GM12864 (cell line): ENCODE measurements at places on chromosomes 6 and 20.

GRCh38 chr6:158077676-158078075 lies 90.4 kb downstream of the SERAC1 start:
- no peak for DNase-seq

GRCh38 chr20:48999890-49000870 lies 45.9 kb upstream of the CSE1L start:
- DNase-seq = no peak

DNA sequence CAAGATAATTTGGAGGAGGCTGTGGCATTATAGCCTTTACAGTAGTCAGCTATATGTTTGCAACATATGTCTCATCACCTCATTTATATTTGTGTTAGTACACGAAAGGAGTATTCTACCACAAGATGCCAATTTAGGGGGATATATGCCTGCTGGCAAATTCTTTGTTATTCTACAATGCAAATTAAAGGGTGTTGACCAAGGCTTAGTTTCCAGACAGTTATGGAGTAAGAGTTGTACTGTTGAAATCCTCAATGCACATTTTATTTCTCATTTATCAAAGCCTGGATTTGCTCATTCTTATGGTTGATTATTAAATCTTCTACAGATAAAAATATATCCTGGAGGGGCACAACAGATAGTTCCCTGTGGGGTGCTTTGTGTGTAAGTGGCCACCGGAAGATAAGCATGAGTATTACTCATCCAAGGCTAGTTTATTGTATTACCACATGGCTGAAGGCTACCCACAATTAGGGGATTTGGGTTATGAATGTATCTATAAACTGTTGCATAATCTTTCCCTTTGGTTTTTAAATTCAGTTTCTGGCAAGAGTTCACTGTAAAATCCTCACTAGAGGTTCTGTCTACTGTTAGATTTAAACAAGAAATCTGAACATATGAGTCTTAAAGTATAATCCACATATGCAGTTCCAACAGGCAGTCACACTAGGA lies 9.0 kb downstream of the CST9 start:
- no peak for DNase-seq

DNA sequence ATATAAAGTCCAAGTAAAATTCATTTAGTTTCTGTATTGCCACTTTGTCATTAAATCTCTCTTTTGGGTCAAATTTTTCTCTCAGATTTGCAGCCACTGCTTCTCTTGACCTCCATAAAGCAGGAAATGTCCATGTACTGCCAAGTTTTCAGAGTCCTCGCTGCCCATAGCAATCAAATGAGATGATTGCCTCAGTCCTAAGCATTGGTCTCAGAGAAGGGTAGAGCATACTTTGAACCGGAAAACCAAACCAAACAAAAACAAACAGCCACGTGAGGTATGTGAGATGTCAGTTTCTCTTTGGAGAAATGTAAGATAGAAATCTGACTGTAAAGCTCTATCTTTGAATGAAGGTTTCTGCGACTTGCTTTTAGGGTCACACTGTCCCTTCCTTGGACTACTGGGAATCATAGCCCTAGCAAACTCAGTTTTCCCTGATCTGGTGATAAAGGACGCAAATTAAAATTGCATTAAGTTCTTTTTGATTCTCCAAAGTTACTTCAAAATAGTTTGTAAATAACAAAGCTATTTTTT lies 505.4 kb upstream of the CITED2 start:
- DNase-seq = no peak

DNA sequence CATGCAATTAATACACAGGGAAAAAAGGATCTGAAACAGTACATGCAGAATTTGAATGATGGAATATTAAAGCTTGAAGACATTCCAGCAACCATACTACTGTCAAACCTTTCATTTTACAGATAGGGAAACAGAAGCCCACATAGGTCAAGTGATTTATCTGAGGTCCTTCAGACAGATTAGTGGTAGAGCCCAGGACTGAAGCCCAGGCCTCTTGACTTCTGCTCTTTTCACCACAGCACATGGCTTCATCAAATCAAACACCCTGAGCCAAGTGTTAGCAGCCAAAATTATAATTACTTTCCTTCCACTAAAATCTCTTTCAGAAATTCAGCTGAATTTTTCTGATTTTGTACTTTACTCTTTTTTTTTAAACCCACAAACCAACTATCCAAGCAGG lies 435.6 kb upstream of the RUNX2 start:
- DNase-seq = no peak

GRCh38 chr20:33772439-33772838 lies 38.7 kb upstream of the CHMP4B start:
- DNase-seq = no peak

DNA sequence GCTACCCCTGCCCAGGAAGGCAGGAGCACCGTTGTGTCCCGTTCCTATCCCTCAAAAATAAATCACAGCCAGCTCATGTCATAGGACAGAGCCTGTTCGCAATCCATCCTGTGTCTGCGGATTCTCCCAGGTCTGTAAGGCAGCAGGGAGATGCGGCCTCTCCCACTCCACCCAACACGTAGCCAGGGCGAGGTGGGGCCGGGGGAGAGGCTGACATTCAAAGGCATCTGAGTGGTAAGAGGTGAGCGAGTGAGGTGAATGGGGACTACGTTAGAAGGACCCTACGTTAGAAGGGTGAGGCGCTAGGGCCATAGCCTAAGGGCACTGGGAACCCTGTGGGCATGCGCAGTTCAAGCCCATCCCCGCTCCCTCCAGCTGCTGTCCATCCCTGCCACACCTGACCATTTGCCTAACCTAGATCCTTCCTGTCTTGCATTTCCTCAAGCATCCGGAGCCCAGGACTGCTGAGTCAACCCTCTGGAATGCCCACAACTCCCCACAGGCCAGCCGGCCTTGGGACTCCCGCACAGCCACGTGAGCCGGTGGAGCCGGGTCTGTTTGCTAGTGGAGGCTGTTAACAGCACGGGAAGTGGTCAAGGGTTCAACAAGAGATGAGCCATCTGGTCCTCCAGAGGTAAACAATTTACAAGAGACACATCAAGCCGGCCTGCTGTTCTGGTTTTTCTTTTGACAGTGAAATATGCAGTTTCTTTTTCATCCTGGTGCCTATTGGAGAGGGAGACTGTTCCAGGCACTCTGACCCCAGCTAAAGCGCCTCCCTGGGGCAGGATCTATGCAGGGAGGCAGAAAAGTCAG lies 45.9 kb downstream of the RIPOR3 start:
- DNase-seq = no peak

- DNase-seq = peak; percentile 2
These were observed 55.0 kb downstream of the SOX4 start for GRCh38 chr6:21648475-21649050.

DNA sequence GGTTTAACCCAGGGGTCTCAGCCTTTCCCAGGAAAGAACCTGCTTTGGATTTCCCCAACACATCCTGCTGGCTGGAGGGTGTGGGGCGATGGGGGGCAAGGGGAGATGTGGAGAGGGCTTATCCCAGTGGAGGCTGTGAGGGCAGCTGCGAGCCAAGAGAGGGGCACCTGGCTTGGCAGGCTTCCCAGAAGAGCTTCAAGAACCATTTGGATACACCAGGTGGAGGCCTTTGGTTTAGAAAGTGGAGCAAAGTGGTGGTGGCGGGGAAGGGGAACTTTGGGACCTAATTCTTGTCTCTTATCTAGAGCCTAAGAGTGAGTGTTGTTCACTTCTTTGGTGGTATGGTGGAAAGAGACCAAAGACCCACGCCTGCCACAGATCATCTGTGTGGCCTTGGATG lies 12.4 kb downstream of the CD40 start:
- no peak for DNase-seq

- DNase-seq = no peak
These were observed 712.0 kb upstream of the NRSN1 start for GRCh38 chr6:23414051-23414445.

DNA sequence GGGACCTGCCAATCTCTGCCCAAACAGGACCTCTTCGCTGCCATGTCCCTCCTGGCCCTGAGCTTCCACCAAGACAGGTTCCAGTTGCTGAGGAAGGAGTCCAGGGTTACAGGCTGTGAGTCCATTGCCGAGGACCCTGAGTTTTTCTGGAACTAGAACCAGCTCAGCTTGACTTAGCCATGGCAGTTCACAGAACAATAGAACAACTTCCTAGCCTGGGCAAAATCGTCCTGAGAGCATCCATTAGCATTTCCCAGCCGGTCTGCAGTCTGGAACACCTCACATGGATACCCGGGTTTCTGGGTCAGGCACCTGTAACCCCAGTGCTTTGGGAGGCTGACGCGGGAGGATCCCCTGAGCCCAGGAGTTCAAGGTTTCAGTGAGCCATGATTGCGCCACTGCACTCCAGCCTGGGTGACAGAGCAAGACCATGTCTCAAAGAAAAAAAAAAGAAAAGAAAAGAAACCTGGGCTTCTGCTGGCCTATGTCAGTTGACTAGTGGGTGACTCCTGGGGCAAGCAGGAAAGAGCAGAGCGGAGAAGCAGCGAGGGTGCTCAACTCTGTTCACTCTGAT lies 90.3 kb downstream of the TCP11 start:
- no peak for DNase-seq

GRCh38 chr6:86192123-86192522 lies 549.4 kb upstream of the SYNCRIP start:
- DNase-seq = no peak

DNA sequence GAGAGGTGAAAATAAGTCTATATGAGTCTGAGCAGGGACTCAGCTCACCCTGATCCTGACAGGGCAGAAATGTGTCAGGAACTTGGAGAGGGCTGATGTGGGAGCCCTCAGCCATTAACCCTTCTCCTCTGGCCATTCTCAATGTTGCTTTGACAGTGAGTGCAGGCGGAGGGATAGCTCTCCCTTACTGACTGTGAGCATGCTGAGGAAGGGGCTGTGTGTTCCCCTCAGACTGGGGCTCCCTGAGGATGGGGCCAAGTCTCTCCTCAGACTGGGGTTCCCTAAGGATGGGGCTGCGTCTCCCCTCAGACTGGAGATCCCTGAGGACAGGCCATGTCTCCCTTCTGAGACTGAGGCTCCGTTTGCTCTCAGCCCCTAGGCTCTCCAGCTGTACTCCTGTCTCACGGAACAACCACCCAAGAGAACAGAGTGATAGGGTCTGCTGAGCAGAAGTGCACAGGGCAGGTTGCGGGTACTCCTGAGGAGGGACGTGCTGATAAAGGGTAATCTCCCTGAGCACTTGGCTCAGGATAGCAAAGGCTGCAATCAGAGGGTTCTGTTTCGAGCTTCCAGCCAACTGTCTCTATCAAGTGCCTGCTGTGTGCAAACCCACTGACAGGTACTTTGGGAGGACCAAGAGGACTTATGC lies 141.0 kb downstream of the MRPL14 start:
- no peak for DNase-seq

- no peak for DNase-seq
These were observed 643 bp downstream of the CD24 start for GRCh38 chr6:106973836-106974335.

DNA sequence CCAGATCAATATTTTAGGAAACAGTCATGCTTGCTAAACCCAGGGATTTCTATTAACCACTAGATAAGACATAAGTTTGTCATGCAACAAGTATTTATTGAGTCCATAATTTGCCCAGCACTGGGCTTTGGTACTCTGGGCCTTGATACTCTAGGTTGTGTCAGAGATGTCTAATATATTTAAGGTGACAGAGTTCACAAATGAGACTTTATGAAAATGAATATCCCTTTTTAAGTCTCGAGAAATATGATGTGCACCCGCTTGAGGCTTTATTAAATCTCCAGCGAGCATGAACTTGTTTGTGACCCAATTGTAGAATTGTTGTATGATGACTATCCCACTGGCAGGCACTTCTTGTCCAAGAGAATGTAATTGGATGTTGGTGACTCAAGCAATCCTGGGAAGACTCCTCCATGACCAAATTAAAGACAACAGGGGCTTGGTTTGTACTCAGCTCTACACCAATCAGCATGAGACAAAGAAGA lies 109.2 kb downstream of the ESR1 start:
- no peak for DNase-seq

DNA sequence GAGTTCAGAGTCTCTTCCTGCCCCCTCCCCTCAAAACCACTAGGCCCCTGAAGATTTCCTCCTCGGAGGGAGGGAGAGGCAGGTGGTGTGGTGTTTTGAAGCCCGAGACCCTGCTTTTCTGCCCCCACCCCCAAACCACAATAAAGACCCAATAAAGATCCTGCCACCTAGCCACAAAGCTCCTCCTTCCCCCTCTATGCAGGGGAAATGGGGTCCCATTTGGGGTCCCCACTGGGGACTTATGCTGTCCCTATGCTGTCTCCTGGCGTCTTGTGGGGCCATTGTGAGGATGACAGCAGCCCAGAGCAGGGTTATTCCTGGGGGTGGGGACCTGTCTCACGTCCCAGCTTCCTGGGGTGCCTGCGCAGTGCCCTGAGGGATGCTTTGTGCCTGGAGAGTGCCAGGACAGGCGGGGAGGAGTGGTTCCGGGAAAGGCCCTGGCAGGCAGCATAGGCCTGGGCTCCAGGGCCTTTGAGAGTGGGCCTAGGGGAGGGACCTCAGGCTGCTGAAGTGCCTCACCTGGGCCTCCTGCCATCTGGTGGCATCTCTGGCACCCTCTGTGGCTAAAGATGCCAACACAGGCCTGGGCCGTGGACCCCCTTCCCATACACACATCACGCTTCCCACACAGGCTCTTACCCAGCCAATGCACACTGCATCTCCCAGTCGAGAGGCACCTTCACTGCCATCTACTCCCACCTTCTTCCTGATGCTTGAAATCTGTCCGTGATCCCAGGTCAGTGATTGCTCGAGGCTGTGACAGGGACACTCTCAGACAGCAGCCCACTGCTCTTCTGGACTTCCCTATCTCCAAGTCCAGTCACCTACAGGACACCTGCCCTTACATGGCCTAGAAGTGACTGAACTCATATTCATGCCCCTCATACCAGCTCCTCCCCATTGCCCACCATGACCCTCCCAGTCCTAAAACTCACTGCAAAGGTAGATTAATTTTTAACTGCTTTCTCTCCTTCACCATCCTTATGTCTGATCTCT lies 7.9 kb upstream of the ARMC12 start:
- DNase-seq = no peak

- no peak for DNase-seq
These were observed 1.8 kb downstream of the PKIG start for GRCh38 chr20:44584162-44584561.

DNA sequence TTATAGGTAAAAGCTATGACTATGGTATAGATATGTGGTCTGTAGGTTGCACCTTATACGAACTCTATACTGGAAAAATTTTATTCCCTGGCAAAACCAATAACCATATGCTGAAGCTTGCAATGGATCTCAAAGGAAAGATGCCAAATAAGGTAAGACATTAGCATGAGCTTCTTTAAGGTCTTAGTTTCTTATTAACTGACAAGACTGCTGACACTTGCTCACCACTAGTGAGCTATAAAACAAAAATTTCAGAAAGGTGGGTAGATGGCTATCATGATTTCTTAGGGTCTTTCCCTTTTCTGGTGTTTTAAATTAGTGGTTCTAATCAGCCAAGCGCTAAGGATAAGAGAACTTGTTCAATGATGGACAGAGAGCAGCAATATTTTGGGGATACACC lies 21.9 kb downstream of the FAM217A start:
- DNase-seq = no peak
